CD8-positive, alpha-beta T cell (primary cell): ENCODE measurements at places on chromosomes 2 and 18.

GRCh38 chr18:10757946-10758345 lies 232.1 kb downstream of the NAPG start:
- DNase-seq: no peak

DNA sequence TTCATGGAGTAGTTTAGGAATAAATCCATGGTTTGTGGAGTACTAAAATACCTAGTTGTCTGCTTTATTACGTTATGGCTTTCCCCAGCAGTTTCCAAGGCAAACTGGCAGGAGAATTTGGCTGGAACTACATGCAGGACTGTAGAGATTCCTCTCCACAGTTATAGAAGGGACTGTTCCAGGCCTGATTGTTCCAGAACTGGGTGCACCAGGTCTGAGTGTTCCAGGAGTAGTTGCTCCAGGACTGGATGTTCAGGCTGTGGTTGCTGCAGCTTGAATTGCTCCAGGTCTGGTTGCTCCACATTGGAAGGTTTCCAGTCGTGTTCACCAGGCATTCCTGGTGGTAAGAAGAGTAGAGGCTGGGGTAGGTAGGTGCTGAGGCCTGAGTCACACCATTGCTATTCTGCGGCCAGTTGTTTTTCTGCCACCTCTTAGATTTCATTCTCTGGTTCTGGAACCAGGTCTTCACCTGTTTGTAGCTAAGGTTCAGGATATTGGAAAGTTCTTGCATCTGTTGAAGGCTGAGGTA lies 28.1 kb downstream of the SGPP2 start:
- no peak for DNase-seq

DNA sequence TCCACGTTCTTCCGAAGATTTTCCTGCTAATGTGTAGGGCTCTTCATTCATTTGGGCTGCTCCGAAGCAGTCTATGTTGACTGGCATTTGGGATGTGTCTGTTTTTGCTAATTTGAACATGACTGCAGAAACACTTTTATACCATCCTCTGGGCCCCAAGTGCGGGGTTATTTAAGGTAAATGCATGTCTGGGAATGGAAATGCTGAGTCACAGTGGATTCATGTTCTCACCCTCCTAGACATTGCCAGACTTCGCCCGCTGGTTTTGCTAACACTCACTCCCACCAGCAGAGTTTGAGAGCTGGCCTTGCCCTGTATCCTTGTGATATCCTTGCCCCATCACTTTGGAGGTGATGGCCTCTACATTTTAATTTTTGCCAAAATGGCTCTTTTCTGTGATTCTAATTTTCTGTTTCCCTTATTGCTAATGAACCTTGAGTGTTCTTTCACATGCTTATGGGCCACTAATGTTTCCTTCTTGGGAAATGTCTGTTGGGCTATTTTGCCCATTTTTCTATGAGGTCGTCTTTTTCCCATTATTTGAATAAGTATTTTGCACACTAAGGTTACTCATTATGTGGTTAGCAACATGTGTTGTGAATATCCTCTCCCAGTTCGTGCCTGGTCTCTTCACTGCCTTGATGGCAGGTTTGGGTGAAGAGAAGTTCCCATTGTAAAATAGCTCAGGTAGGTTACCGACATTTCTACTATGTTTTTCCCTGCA lies 204.1 kb downstream of the GLI2 start:
- DNase-seq: no peak

DNA sequence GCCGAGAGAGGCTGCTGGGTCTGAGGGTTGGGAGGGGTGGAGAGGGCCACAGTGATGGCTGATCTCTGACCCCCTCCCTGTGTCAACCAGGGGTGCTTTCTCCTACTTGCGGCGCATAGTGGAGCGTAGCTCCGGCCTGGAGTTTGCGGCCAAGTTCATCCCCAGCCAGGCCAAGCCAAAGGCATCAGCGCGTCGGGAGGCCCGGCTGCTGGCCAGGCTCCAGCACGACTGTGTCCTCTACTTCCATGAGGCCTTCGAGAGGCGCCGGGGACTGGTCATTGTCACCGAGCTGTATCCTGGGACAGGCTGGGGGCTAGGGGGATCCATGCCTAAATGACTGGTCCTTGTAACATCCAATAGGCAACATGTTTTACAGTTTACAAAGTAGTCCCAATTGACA lies 20.9 kb upstream of the GMPPA start:
- DNase-seq: no peak

GRCh38 chr2:1222056-1222455 lies 191.2 kb upstream of the TPO start:
- DNase-seq: no peak
